ENCODE measurements at places on chromosomes 4 and X.

DNA sequence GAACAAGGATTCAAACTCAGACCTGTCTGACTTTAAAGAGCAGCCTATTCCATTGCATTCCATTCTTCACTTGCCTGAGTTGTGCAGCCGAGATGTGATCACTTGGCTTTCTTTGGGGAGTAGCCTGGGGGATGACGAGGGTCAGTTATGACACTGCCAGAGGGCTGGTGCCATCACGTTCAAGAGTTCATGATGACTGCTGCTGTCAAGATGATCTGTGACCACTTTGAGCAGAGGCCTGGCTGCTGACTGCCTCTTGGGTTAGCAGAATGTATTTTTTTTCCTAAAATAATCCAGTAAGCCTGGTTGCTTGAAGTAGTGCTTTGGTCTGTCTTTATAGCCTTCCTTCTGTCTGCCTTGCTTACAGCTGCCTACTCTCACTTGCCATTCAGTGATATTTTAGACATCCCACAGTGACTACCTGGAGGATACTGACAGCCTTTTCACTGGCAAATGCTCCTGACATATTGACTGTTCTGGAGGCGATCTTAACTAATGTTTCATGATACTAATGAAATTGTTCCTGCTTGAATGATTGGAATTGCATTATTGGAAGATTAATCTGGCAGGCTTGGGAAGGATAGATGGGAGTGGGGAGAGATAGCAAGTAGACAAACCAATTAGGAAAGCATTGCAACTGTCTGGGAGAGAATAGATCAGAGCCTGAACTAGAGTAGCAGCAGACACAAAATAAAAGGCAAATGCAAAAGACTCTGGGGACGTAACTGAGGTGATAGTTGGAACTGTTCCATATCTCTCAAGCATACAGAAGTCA lies 221.6 kb upstream of the LCORL start:
- DNase-seq = no peak

GRCh38 chr4:145219090-145219489 lies 38.7 kb upstream of the OTUD4 start:
- DNase-seq = no peak

GRCh38 chr4:121790976-121791375 lies 10.1 kb upstream of the EXOSC9 start:
- DNase-seq = no peak

- no peak for DNase-seq
Measured at GRCh38 chr4:35250331-35250730, 994.0 kb downstream of the ARAP2 start.

DNA sequence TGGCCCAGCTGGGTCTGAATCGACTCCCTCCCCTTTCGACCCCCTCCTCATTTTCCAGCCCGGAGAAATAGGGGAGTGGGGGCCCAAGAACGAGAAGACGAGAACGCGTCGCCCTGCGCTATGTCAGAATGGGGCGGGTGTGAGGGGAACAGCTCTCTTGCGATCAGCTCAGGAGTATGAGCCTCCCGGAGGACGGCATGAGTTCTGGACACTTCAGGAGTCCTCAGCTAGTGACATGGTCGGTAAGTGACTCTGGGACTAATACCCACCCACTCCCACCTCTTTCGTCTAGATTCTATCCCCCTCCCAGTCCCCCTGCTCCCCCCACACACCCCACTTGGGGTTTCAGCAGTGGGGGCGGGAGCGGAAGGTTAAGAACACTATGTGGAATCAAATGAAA lies 944 bp downstream of the KLF8 start:
- DNase-seq = no peak

- no peak for DNase-seq
Measured at GRCh38 chr4:7929118-7929951, 10.3 kb downstream of the AFAP1 start.

- DNase-seq = no peak
Measured at GRCh38 chr4:7029212-7029611, 14.0 kb upstream of the TADA2B start.

GRCh38 chr4:47002580-47002979 lies 9.2 kb upstream of the GABRA4 start:
- no peak for DNase-seq

DNA sequence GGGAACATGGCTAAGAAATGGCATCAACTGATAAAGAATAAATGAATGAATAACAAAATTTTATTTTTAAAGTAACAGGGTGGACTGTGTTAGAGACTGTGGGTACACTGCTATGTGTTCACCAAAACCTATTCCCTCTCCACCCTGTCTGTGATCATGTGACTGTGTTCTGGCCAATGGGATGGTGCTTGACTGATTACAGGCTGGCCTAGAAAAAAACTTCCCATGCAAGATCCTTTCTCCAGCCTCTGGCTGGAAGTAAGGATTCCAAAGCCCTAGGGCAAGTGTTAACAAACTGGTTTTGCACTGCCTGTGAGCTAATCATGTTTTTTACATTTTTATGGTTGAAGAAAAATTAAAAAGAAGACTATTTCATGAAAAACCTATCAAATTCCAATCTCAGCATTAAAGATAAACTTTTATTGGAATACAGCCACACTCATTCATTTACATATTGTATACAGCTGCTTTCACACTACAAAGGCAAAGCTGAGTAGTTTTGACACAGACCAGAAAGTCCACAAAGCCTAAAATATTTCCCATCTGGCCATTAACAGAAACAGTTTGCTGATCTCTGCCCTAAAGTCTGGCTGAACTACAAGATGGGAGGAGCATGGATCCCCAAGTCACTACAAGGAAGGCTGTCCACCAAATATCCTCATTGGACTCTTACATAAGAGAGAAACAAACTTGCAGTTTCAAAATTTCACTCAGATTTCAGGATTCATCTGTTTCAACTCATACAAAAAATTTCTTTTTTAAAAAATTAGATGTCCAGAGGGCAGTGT lies 133.2 kb downstream of the ARHGAP6 start:
- no peak for DNase-seq

GRCh38 chr4:54930226-54930625 lies 195.2 kb downstream of the KDR start:
- no peak for DNase-seq

DNA sequence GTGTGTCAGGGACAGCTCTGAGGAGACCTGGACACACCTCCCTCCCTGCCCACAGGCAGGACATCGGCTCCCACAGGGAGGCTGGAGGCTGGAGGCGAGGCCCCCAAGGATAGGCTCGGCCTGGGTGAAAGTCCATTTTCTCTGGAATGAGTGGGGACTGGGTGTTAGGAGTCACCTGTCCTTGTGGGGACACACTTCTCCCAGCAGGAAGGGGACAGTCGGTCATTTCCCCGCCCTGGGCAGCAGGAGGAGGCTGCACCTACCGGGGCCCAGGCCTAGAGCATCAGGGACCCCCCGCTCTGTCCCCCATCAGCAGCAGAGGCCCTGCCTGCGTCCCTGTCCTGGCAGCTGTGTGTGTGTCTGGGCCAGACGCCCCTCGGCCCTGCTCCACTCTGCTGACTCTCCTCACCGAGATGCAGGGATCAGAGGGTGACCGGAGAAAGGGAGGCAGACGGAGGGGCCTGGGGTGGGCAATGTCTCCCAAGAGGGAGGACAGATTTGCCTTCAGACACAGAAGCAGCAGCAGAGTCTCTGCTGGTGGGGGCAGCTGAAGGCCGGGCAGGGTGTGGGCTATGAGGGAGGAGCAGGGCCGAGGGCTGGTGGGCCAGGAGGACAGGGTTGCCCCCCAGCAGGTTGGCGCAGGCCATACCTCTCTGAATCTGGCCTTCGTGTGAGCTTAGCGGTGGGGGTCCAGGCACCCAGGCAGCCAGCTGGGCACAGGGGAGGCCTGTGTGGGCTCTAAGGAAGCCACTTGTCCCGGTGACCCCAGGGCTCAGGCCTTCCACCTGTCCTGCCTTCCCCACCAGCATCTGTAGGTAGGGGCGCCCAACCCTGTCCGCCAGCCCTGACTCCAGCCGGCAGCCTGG lies 125.7 kb upstream of the NKX1-1 start:
- DNase-seq = no peak

- no peak for DNase-seq
Measured at GRCh38 chr4:146271466-146271865, 57.1 kb downstream of the REELD1 start.
